ENCODE measurements at places on chromosomes 3 and 15.

DNA sequence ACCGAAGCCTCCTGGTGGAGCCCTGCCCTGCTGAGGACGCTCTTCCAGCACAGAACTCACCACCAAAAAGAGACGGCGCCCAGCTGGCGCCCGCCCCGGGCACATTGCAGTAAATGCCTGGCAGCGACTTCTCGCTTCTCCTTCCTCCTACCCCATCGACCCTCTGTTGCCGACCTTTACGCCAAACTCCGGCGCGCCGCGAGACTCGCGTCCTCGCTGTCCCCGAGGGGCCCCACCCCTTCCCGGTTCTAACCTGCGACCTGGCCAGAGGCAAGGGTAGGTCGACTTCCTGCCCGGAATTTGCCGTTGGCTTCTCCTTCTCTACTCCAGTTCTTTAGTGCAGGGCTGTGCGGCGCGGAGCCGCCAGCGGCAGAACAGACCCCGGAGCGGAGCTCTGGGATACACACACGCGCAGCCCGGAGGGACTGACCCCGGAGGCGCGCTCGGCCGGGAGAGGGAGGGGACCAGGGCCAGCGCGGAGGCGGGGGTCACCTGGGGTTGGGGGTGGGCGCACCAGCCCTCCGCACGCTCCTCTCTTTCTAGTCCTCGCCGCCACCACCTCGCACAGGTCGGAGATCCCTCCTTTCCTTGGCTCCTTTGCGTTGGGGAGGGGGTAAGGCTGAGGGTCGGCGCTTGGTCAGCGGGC is 226.6 kb upstream of the AZI2 start:
- peak; percentile 90 for DNase-seq

GRCh38 chr3:156735471-156735870 is 61.1 kb downstream of the TIPARP start:
- DNase-seq: no peak

DNA sequence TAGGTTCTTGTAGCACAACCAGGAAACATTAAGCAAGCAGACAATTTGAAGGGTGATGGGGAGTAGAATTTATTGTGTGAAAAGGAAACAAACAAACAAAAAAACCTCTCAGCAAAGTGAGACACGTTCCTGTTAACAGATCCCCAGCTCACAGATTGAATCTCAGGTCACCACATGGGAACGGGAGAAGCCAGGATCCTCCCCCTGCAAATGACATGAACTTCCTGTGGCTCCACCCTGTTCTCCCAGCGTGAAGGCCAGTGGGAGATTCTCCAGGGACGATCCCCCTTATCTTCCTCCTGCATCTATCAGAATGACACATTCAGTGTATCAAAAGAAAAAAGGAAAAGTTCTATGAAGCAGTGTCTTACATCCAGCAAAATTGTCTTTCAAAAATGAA is 1488.1 kb downstream of the OTOL1 start:
- peak; percentile 46 for DNase-seq

- DNase-seq: no peak
Observed at GRCh38 chr15:36748366-36749115, 169.1 kb downstream of the CDIN1 start.

DNA sequence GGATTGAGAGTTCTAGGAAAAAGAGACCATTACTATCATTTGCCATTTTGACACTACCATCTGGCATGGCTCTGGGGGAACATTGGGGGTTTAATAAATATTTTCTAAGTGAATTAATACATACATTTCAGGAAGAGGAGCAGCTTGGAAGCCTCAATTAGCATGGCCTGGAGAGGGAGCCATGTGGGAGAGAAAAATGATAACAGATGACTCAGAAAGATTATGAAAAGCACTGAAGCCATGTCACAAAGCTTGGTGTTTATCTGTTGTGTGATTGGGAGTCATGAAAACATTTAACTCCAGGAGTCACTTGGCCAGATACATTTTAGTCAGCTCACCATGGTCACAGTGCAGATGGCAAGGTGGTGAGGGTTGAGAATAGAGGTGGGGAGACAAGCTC is 121.0 kb downstream of the SSR3 start:
- DNase-seq: no peak

Measured in endodermal cell (in vitro differentiated cells).